ENCODE measurements at places on chromosomes 6 and 20.

- no peak for DNase-seq
These were observed 276.7 kb downstream of the SOX4 start for GRCh38 chr6:21870076-21870730.

DNA sequence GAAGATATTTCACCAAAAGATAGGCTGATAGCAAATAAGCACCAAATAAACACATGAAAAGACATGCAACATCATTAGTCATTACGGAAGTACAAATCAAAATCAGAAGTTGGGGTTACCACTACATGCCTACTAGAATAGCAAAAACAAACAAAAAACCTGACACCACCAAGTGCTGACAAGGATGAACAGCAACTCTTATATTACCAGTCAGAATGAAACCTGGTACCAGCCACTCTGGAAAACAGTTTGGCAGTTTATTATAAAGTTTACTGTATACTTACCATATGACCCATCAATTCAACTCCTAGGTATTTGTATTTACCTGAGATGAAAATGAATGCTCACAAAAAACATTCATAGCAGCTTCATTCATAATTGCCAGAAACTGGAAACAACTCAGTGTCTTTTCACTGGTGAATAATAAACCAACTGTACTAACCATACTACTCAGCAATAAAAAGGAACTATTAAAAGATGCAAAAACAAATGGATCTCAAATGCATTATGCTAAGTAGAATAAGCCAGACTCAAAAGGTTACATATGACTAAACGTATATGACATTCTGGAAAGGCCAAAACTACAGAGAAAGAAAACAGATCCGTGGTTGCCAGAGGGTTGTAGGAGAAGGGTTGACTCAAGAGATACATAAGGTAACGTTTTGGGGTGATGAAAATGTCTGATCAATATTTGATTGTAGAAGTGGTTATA, 33.0 kb downstream of the NUP153 start:
- DNase-seq: no peak

DNA sequence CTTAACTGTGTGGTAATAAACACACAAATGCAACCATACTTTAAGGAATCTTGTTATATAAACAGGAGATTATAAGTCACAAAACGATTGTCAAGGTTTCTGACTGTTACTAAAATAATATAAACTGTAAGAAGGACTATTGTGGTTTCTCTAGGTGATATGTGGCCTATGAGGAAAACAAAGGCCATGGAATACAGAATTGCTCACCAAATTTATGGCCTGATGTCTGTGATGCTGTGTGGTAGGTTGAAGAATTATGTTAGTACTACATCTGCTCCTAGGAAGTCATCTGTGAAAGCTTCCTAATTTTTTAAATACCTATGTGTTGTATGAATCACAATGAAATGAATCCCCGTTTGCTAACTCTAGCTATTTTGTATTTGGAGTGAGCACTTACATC, 875.4 kb upstream of the MAP3K7 start:
- no peak for DNase-seq

- DNase-seq: no peak
These were observed 8.9 kb downstream of the RWDD2A start for GRCh38 chr6:83202031-83202430.

DNA sequence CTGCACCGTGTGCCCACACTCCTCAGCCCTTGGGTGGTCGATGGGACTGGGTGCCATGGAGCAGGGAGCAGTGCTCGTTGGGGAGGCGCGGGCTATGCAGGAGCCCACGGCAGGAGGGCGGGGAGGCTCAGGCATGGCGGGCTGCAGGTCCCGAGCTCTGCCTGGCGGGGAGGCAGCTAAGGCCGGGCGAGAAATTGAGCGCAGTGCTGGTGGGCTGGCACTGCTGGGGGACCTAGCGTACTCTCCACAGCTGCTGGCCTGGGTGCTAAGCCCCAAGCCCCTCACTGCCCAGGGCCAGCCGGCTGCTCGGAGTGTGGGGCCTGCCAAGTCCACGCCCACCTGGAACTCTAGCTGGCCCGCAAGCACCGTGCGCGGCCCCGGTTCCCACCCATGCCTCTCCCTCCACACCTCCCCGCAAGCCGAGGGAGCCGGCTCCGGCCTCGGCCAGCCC, 55.9 kb upstream of the ECI2 start:
- DNase-seq: no peak

DNA sequence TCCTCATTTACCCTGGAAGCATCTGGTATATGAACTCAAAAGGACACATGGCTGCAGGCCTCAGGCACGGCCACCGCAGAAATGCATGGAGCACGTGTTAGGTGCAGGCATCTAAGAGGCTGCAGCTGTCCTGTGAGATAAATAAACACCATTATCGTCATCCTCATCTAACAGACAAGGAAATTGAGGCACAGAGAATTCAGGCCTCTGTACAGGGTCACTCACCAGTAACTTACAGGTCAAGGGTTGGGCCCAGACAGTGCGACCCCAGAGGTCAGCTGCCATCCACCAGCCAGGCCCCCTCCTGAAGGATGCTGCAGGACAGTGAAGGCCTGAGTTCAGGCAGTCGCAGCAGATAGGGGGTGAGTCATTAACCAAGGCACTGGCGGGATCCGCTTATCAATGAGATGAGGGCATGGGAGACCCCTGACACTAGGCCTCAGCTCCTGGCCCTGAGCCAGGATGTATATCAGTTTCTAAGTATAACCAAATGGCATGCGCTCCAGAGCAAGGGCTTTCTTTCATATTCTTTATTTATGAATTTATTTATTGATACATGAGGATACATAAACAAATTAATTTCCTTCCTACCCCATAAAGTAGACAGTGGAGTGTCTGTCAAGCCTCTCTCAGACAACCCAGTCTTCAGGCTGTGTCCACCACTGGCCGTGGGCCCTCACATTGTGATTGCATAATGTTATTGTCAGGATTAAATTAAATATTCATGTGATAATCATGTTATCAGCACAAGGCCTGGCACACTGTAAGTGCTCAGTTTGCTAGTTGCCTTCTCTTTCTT, 316.9 kb downstream of the QKI start:
- DNase-seq: no peak

GRCh38 chr20:21719592-21720214, 14.2 kb downstream of the PAX1 start:
- DNase-seq: no peak

- DNase-seq: no peak
These were observed 76.7 kb downstream of the RNF182 start for GRCh38 chr6:14001329-14002012.

DNA sequence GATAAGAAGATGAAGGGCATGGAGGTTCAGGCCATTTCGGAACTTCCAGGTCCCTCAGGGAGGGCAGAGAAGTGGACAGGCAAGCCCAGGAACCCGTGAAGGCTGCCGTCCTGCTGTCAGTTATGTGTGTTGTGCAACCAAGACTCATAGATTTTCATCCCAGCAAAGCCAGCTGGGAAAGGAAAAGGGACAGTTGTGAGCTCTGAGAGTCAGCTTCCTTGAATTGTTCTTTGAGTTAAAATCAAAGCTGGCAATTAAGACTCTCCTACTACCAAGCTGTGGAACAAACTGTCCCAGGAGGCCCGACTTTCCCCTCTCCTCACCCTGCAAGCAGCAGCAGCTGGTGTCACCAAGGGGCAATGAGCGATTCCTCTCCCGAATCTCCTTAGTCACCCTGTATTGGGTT, 46.3 kb upstream of the IYD start:
- no peak for DNase-seq

DNA sequence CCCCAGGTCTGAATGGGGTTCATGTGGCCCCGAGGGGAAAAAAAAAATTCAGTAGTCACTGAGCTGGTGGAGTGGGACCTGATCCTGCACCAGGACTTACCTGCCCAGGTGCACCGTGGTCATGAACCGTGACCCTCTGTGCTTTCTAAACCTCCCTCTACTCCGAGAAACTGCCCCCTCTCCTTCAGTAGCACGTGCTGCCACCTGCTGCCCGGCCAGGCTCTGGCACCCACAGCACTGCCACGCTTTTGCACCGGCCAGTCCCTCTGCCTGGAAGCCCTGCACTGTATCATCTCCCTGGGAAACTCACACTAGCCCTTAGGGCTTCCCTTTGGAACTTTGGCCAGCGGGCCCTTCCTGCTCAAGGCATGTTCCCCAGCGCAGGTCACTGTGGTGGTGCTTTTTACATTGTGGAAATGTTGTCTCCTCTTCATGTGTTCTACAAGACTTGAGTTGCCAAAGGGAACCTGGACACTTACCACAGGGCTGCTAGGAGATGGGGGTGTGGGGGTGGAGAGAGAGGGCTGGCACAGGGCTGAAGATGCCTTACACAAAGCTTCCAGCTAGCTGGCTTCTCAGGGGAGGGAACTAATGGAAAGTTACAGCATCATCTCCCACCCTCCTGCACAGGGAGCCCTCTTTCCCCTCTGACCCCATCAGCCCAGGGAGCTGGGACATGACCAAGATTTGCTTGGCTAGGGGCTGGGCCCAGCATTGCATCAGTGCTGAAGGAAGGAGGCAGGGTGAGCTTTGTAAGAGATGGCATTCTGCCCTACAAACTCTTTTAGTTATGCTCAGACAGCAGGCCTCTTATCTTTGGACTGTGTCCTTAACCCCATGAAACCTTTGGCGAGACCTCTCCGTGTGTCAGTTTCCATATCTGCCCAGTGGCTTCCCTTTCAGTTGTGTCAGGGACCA, 2.5 kb upstream of the PTPRT start:
- no peak for DNase-seq
